ENCODE measurements at places on chromosomes 2 and 18.
A peak's percentile ranks its signal among the peaks of the same experiment; 100 is the strongest.

GRCh38 chr2:234203135-234203984 is 152.9 kb downstream of the SPP2 start:
- no peak for DNase-seq

DNA sequence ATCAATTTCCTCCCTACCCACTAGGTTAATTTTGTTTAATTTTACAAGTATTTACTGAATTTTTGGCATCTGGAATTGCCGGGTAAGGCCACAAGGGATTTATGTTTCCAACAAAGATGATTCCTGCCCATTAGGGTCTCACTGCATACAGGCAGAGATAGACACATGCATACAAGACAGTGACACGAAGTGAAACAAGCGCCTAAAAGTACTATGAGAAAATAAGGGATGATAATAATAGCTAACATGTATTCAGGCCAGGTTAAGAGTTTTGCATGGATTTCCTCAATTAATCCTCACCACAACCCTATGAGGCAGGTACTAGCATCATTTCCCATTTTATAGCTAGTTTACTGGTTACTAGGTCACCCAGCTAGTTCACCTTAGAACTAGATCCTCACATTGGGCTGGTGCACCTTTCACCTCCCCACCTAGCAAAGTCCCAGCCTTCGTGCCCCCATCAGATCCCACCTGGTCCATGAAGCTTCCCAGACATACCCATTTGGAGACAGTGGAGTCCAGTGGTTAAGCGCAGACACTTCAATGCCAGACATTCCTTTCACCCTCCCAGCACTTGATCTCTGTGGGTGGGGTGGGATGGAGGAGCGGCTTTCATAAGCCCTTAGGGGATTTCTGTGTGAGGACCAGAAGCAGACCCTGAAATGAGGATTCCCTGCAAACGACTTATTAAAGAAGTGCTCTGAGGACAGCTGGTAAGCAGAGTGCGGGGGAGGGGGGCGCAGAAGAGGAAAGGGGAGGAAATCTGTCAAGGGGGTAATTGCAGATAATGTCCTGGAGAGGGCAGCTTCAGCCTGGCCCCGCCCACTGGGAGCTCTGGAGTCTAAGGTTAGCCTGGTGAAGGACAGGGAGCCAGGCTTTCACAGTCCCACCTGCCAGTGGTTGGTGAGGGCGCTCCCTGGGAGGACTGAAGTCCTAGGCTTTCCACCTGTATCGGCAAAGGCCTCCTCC is 5.8 kb upstream of the DGUOK start:
- no peak for DNase-seq

DNA sequence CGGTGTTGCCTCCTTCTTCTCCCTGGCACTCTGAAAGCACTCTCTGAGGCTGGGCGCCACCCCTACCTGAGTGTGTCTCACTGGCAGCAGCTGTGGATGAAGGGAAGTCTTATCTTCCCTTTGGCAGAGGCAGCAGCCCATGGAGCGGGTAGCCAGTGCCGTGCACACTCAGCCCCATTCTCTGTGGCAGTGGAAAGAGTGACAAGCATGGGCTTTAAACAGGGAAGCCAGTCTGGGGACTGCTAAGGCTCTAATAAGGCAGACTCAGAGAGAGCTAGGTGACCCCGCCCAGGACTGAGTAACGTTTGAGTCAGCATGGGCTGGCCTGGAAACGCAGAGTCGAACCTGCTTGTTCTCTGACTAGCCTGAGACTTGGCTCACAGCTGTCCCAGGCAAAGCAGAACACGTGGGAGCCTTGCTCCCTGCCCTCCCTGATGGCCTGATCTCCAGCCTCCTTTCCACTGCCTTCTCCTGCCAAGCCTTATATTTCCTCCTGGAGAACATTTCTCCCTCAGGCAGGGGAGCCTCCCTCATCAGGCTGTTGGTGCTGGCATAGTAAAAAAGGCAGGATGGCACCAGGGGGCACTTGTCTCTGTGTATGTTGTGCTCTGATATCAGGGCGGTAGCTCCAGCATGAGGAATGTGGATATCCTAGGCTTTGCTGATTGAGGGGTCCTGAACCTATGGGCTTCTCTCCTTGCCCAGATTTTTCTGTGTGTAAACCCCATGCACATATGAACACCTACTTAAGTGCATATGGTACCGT is 93.9 kb upstream of the LGALSL start:
- DNase-seq: peak; percentile 15

GRCh38 chr2:135974036-135974435 is 11.4 kb downstream of the DARS1 start:
- DNase-seq: no peak

DNA sequence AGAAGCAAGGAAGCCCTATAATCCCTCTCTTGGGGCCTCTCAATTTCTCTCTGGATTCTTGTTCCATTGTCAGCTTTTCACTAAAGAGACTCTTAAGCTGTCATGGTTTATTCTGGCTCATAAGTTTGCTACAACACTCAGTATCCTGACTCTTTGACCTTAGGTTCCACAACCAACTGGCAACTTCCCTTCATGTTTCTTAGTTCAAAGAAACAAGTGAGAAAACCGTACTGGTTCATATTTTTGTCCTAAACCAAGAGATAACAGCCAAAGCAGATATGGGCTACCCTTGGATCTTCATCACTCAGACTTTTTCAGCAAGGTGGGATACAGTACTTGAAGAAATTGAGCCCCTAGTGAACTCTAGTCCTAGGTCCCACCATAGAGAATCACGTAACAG is 109.9 kb upstream of the CRIM1 start:
- no peak for DNase-seq

- no peak for DNase-seq
These were observed 357.3 kb upstream of the SLC8A1 start for GRCh38 chr2:40809156-40809555.

DNA sequence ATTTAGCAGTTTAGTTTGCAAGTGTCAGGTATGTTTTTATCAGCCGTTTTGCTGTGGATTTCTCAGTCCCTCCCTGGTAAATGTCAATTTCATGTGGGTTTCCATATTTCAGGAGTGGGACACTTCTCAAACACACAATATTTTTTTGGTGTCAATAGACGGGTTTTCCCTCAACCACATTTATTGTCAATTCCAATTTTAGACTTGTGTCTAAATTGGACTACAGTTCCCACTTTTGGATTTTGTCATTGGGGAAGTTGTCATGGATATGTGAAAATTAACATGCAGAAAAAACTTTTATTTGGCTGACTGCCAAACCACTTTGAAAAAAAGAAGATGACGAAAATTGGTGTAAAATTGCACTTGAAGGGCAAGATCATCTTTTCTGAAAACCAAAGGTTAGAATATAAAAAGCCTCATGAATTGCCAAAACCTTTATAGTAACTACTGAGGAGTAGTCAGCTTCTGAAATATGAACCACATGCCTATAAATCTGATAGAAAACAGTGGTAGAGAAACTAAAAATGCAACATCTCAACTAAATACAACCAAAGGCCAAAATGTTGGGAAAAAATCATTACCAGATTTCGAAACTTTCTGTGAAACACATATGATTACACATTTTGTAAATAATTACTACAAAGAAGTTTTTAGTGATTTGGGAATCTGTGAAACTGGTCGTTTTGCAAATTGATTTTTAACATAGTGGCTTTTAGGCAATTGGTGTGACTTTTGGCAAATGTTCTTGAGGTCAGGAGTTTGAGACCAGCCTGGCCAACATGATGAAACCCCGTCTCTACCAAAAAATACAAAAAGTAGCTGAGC is 106.4 kb downstream of the BCL2L11 start:
- DNase-seq: no peak

GRCh38 chr2:69177785-69178636 is 165.0 kb downstream of the ANTXR1 start:
- no peak for DNase-seq

- no peak for DNase-seq
These were observed 106.7 kb upstream of the PGAP1 start for GRCh38 chr2:197033222-197033621.

DNA sequence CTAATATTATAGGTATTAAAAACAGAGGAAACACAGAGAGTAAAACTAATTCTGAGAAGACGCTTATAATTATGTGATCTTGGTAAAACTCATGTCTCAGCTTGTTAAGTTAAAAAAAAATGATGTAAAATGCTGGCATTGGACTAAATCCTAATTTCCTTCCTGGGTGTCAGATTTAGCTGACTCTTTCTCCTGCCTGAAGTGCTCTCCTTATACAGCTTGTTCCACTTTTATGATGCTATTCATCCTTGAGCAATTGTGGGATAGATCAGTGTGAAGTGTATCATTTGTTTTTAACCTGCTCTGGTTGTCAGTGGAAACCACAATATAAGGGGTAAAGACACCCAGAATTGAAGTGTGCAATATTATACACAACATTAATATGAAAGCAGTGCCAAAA is 84.9 kb downstream of the EFEMP1 start:
- no peak for DNase-seq

GRCh38 chr2:177397481-177398289 is 5.1 kb downstream of the AGPS start:
- no peak for DNase-seq

DNA sequence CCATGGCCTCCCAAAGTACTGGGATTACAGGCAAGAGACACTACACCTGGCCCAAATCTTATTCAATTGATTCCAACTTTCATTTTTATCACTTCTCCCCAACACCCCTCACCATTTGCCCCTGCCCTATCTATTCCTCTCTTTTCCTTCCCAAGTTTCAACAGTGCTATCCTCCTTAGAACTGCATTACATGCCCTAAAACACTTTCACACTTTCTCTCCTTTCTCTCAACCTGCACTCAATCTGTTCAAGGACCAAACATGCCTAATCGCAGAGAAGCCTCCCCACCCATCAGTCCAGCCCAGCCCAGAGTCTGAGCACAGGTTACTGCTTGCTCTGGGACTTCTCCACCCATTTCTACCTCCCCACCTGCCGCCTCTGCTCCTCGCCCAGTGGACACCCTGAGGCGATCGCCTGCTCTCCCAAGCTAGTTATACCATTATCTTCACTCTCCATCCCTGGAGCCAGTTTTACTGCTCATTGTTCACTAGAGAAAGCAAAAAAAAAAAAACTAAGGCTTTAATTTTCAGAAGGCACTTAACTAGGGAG is 23.7 kb upstream of the DSG1 start:
- DNase-seq: no peak

DNA sequence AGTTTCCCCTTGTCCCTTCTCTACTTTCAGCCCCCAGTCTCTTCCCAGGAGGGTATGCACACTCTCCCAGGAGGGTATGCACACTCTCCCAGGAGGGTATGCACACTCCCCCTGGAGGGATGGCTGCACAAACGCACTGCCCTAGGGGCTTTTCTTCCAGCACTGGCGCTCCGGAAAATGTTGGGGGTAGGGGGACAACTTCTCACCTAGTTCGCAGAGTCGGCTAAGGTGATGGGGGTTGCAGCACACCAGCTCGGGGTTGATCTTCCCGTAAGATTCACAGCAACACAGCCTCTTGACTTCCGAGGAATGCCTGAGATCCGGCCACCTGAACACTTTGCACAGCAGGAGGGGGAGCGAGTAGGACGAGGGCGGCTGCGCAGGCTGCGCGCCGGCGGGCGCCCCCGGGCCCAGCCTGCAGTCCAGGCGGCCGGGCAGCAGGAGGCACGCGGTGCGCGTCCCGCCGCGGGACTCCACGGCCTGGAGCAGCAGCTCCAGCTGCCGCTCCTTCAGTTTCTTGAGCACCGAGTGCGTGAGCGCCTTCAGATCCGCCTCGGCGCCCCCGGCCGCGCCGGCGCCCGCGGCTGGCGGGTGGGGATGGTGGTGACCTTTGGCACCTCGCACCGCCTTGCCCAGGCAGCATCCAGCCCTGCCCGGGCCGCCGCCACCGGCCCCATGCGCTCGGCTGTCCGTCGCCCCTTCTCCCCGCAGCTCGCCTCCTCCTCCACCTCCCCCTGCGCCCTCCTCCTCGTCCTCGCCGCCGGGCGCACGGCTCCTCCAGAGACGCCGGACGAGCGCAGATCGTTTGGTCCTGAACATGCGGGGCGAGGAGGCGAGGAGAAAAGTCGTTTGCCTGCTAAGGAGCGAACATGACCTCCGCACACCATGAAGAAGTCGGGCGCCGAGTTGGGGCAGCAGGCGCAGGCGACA is 894 bp downstream of the SMAD7 start:
- peak; percentile 70 for DNase-seq

GRCh38 chr2:205053827-205054410 is 508.6 kb downstream of the PARD3B start:
- DNase-seq: no peak

- DNase-seq: no peak
These were observed 163.1 kb downstream of the GALNT14 start for GRCh38 chr2:30975156-30975555.

DNA sequence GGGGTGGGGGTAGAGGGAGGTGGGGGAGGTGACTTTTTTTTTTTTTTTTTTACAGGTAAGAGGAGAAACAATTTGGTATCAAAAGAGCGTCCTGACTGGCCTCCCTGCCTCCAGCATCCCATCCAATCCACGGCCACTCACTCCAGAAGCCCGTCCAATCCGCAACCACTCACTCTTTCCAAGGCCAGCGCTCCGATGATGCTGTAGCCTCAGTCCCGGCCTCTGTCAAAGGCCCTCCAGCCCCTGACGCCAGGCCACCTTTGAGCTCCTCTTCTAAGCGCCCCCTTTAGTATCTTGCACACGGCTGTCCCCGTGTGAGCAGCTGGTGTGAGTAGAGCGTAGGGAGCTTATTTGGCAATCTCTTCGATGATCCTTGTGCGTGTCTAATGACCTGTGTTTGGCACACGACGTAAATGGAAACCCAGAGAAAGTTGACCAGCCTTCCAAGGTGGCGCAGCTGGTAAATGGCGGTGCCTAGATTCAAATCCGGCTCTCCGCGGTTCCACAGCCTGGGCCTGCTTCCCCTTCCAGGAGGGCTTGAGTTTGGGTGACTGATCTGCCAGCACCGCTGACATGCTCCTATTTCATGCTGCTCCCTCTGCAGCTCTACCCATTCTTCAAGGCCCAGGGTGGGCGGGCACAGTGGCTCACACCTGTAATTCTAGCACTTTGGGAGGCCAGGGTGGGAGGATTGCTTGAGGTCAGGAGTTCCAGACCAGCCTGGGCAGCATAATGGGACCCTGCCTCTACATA is 23.8 kb upstream of the PXDN start:
- DNase-seq: no peak

- no peak for DNase-seq
These were observed 91.5 kb upstream of the LPIN2 start for GRCh38 chr18:3104190-3105054.

DNA sequence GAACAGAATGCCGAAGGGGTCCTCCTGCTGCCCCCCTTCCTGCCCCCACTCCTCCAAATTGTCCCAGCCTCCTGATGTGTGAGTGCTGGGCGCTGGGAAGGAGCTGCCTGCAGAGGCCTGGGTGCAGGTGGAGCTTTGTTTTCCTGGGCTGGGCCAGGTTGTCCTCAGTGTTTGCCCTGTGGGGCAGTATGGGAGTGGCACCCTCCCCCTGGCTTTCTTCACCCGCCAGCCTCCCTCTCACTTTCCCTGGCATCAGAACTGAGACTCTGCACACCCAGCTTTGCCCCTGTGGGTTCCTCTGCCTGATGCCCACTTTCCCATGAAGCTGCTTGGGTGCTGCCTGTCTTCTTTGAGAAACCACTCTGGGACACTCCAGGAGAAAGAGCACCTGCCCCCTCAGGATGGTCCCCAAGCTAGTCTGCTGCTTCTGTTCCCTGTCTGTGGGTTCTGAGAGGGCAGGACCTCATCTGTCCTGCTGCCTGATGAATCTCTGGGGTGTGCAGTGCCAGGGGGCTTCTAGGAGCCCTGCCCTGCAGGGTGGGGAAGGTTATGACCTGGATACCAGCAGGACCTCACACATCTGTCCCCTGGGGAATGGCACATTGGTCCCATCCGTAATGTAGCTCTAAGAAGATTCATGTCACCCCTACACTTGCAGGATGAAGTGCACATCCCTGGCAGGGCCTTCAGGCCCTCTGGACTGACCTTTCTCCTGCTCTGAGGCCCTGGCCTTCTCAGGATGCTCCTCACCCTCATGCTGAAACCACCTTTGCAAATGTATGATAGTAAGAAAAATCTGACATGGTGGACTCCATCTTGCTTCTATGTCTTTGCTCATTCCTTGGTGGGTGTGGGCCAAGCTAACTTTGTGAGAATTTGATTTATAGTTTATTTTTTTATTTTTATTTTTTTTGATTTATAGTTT is 146.8 kb upstream of the HS6ST1 start:
- no peak for DNase-seq
